ENCODE measurements at places on chromosomes 16 and 17.

DNA sequence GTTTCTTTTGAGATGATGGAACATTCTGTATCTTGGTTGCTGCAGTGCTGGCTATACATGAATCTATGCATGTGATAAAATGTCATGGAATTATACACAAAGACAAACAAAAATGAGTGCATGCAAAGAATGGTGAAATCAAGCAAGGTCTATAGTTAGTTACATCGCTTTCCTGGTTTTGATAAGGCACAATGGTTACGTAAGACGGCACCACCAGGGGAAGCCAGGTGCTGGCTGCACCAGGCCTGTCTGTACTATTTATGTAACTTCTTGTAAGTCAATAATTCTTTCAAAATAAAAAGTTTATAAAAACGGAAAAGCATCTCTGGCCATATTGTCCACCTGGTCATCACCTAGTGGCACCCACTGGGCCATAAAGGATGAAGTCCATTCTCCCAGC is 46.5 kb downstream of the ARHGAP27 start:
- no peak for DNase-seq

DNA sequence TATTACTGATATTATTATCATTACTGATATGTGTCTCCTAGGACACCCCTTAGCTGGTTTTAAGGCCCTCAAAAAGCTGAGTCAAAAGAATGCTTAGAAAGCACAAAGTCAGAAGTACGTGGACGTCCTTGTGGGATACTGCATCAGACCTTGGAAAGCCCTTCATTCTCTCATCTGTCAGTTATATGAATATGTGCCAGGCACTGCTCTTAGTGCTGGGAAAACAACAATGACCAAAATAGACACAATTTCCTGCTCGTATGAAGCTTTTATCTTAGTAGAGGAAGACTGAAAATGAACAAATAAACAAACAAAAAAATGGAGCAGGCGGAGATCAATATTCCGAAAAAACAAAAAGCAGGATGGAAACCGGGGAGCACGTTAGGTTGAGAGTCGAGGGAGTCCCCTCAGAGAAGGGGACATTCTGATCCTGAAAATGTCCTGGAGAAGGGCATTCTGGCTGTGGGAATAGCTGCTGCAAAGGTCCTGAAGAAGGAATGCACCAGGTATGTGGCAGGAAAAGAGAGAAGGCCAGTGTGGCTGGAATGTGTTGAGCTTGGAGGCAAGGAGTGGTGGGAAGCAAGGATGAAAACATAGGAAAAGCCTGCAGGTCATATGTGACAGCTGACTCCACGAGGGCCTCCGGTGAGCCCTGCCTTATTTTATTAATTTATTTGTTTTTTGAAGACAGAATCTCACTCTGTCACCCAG is 15.5 kb upstream of the TMEM94 start:
- DNase-seq = no peak

- no peak for DNase-seq
Measured at GRCh38 chr17:42130310-42130936, 7.8 kb downstream of the HSPB9 start.

DNA sequence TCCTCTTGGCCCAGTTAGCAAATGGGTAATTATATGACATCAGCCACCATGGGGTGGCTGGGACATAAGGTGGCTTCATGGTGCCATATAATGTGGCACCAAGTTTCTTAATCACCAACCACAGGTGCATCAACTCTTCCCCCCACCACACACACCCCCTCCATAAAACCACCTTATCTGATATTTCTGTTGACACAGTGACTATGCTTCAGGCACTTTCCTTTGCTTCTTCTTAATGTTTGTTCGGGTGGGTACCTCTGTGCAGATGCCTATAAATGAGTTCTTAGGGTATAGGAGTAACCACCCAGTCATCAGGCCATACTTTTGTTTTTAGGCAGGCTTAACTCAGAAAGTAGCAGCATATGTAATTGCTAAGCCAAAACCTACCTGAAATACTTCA is 29.5 kb downstream of the RNF43 start:
- DNase-seq = no peak

DNA sequence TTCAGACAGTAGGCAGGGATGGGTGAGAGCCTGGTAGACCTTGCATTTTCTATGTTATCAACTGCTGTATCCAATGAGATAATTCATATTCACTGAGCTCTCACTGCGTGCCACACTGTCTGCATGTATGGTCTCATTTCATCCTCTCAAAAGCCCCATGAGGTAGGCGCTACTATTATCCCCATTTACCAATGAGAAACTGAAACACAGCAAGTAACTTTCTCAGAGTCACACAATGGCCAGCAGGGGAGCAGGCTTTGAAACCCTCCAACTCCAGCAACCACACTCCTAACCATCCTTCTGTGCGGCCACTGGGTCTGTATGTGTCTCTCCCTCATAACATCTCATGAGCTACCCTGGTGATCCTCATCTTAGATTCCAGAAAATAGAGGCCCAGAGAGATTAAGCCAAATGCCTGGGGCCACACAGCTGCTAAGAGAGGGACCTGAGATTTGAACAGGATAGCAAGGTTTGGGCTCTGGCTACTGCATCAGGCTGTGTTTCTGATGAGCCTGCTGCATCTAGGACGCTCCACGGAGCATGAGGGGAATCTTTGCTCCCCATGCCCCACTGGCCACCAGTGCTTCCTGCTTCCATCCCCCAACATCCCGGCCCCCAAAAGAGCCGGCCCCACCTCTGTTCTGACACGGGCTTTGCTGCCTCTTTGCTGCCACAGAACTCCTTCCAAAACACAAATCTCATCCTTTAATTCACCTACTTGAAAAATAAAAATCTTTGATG is 3.2 kb downstream of the CCR7 start:
- DNase-seq = no peak

DNA sequence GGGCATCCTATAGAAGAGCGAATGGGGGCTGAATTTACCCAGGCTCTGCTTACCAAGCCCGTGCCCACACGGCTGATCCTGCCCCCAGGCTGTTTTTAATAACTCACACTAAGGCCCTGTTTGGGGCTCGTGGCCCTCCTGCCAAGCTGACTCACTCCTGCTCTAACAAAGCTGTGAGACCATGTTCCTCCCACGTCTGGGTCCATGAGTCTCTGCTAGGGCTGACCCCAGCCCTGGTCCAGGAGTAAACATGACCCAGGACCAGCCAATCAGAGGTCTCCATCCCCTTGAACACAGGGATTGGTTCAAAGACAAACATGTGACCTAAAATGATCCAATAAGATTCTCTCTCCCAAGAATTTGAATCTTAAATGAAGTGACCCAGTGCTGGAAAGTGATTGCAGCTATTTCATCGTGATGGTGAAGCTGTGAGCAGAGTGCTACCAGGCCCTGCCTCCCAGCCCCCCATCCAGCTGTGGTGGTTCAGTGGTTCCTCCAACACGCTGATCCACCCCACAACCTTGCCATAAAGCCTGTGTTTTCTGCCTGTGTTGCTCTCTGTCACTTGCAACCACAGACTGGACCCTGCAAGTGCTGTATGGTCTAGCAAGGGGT is 57.2 kb downstream of the C16orf82 start:
- no peak for DNase-seq

DNA sequence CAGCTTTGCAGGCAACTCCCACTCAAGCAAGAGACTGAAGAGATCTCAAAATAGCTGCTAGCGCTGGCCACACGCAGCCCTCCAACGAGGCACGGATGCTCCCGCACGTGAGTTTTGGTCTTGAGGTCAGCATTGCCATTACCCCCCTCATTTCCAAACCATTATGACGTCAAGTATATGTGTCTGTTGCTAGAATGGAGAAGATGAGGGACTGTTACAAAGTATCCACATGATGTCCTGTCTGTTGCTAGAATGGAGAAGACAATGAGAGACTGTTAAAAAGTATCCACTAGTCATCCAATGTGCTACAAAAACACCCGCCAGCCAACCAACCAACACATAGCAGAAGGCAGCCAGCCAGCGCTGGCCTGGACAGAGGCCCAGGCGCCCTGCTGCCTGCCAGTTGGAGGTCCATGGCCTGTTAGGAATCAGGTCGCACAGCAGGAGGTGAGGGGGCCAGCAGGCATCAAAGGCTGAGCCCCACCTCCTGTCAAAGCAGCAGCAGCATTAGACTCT is 24.8 kb downstream of the KLHDC4 start:
- no peak for DNase-seq

- DNase-seq = no peak
Measured at GRCh38 chr17:3505008-3505407, 29.2 kb downstream of the ASPA start.

DNA sequence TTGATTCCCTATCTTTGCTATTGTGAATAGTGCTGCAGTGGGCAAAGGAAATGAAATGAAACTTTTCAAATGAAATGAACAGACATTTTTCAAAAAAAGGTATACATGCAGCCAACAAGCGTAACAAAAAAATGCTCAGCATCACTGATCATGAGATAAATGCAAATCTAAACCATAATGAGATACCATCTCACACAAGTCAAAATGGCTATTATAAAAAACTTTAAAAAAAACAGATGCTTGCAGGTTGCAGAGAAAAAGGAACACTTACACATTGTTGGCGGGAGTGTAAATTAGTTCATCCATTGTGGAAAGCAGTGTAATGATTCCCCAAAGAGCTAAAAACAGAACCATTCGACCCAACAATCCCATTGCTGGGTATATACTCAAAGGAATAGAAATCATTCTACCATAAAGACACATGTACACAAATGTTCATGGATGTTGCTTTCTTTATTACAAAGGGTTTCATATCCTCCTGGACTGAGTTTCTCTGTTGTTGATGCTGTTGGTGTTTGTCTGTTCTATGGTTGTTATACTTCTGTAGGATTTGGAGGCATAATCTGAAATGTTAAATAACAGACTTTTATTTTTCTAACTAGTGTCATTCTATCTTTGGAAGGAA is 99.3 kb upstream of the SOX9 start:
- DNase-seq = no peak

- no peak for DNase-seq
Measured at GRCh38 chr16:4463522-4464163, 10.8 kb downstream of the NMRAL1 start.

- DNase-seq = no peak
Measured at GRCh38 chr16:14449334-14449733, 180.7 kb downstream of the PARN start.

GRCh38 chr17:82984751-82985427 is 94.5 kb upstream of the METRNL start:
- DNase-seq = no peak

- DNase-seq = no peak
Measured at GRCh38 chr17:61208301-61209105, 191.1 kb upstream of the TBX2 start.

DNA sequence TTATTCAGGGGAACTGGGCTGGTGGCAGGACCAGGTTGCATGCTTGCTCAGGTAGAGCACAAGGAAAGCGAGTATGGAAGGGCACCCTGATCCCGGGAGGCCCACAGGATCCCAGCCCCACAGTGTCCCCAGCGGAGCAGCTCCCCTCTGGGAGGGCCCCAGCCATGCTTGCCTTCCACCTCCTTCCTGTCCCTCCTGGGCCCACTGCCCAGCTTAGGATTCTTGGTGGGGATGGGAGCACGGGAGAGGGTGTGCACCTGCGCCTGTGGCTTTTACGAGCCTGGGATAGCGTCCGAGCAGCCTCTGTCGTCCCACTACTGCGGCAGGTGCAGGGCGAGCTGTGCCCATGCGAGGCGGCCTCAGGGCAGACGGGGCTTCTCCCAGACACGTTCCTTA is 114.5 kb downstream of the BANP start:
- DNase-seq = no peak

DNA sequence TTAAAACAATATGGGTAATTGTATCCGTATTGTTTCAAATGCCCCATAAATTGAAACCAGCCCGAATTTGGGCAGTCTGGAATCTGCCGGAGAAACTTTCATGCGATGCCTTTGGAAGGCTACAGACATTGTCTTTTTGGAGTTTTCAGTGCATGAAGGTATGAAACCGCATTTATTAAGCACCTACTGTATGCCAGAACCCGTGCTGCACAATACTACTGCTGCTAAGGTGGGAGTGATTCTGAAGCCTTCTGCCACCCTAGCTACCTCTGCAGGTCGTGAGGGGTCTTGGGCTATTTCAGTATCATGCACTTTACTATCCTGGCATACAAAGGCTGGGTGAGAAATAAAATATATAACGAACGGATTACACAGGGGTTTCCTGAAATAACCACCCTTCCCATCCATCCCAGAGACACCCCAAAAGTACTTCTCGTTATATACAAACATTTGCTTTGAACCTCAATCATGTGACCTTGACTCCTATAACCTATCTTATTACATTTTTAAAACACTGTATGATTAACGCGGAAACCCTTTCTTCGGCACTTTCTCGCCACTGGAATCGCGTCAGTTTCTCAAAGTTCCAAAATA is 1.0 kb upstream of the MSI2 start:
- no peak for DNase-seq

DNA sequence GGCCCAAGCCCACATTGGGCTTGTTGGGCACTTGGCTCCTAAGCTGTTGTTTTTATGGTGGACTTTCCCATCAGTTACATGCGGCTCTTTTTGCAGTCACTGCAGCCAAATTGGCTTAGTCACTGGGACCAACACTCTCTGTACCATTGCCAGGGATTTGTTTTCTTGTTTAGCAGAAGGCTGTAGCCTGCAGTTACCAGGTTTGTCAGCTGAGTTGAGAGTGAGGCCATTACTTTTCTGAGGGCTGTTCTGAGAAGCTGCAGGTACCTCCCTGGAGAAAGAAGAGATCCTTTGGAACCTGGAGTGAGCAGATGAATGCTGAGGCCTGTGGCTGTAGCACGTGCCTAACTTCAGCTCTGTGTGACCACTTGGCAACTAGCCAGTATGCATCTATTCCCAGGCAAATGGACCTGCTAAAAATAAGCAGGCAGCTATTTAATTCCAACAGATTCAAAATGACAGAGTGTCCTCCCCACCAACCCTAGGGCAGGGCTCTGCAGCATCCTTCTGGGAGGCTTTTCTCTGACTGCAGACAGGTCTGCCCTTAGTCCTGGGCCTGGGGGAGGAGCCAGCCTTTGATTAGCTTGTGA is 12.9 kb downstream of the AKAP1 start:
- DNase-seq = no peak

- no peak for DNase-seq
Measured at GRCh38 chr16:67394155-67395104, 1.1 kb upstream of the TPPP3 start.

DNA sequence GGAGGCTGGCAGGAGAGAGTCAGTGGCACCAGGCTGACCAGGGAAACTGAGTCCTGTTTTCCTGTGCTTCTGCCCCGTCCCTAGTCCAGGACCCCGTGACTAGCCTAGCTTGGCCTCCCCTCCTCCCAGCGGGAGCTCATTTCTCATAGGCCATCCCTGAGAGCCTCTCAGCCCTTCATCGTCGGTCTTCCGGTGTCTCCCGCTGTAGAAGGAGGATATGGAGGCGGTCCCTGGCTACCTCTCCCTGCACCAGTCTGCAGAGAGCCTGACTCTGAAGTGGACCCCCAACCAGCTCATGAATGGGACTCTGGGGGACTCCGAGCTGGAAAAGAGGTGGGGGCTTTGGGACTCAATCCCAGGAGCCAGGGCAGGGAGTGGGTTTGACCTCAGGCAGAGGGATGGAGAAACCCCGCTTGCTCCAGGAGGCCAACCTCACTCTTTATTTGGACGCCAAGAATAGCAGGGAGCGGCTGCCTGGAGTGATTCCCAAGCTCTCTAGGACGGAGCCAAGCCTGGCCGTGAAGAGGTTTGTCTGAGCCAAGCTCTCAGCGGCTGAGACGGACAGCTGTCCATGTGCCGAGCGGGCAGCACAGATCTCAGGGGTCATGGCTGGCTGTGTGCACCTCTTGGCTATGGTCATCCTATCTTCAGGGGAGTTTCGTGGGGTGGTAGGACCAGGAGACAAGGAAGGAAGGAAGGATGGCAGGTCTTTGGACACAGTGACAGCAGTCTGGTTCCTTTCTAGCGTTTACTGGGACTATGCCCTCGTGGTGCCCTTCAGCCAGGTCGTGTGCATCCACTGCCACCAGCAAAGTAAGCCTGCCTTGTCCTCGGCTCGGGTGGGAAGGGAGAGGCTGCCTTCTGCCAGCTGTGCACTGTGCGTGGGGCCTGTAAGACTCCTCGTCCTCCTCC is 26.8 kb downstream of the SGSM2 start:
- DNase-seq = no peak
